ENCODE measurements at places on chromosomes 6 and 20.

GRCh38 chr6:12657884-12658283 lies 58.7 kb upstream of the PHACTR1 start:
- DNase-seq = no peak

DNA sequence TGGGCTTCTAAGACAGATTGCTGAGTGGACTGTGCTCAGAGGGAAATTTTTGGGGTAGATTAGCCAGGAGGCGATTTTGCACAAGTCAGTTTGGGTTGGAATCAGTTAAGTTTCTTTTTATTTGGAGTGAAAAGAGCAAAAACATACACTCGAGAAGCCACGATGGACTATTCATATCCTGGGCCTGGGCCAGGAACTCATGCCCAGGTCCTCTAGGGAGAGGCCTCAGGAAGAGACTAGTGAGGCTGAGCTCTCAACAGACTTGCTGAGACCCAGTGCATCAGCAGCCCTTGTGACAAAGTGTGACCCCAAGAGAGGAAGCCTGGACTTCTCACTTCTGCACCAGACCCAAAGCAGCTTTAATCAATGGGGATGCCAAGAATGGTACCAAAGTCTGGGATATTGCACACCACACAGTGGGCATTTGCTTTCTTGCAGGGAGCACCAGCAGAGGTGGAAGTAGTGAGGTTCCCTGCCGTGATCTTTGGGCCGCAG lies 61.6 kb upstream of the MAFB start:
- DNase-seq = no peak

DNA sequence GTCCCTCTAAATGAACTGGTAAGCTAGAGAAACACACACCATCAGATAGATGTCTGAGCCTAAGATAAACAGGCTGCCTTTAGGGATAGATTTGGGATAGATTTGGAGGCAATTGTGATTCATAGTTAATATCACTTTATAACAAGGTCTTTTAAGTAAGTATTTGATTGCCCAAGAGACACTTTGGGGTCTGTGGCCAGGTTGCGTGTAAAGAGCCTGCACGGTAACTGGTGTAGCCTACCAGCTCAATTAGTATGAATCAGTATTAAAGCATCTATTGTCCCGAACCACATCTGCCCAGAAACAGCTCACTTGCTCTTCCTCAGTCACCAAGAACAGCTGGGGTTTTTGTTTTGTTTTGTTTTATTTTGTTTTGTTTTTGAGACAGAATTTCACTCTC lies 193.3 kb downstream of the SASH1 start:
- no peak for DNase-seq

DNA sequence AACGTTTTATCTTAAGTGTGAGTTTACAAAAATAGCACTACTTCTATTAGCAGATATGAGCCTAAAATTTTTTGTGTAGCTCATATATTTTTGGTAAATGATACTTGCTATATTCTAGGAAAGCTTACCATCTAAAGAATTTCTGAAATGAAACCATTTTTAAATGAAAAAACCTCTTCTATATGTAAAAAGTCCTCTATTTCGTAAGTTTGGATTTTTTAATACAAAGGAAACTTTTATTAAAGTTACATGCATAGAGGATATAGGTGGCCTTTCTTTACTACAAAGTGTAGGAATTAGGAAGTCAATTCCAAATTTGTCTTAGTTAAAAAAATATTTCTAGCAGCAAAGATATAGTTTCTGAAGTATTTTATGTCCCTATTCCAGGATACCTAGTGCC lies 18.8 kb downstream of the EFHC1 start:
- DNase-seq = no peak

GRCh38 chr20:45305262-45305661 lies 1.4 kb upstream of the RBPJL start:
- no peak for DNase-seq

- DNase-seq = no peak
Observed at GRCh38 chr6:80988286-80988685, 764.2 kb downstream of the TENT5A start.
